LoVo (cell line): ENCODE measurements at places on chromosomes 7 and 10.

GRCh38 chr7:27244488-27245123 lies 2.0 kb downstream of the EVX1 start:
- no peak for DNase-seq

GRCh38 chr7:100584683-100585510 lies 1.0 kb downstream of the LRCH4 start:
- DNase-seq = peak; percentile 77

DNA sequence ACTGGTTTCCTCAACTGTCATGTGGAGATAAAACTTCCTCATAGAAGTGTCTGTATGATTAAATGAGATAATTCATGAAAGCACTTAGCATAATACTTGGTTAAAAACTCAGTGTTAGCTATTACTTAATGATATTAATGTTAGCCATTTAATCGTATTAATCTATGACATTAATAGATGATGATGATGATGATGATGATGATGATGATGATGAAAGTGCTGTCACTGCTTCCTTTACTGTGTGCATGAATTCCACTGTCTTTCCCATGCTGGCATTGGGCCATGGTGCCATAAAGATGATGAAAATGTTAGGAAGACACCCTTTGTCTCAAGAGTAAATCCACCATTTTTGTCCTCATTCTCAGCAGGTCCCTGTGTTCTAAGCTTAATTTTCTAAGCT lies 75.8 kb downstream of the VPS50 start:
- DNase-seq = no peak

- DNase-seq = no peak
These were observed 191.5 kb downstream of the MGMT start for GRCh38 chr10:129658376-129659072.

DNA sequence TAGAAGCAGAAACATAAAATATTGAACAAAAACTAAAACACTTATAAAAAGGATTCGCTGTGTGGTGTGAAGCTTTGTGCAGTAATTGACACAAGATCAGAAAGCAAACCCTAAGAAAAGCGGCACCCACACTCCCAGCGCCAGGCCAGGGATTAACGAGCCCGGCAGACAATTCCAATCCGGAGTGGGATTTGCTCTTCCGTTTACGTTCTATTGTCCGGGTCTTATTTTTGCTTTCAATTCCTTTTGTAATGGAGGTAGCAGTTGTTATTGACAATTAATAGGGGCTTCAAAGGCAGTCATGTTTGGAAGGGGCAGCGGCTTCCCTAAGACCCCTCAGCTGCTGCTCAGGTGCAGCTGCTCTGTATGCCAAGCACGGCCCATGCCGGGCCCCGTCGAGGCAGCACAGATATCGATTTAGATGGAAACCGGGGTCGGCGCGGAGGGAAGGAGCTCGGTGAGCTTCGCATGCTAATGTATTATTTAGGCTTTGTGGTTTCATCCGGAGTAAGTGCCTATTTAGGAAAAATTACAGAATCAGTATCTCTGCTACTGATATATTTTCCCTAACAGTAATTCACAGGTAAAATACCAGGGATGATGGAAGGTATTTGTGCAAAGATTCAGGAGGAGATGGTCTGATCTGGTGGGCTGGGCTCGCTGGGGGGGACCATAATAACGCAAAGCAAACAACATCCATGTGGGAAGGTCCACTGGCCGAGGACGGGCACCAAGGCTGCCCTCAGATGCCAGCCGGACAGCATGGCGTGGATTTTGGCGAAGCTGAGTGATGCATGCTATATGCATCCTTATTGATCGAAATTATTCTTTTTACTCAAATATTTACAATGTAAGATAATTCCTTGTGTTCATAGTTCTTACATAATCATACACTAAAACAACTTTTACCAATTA lies 561.7 kb downstream of the PTPRN2 start:
- DNase-seq = no peak

DNA sequence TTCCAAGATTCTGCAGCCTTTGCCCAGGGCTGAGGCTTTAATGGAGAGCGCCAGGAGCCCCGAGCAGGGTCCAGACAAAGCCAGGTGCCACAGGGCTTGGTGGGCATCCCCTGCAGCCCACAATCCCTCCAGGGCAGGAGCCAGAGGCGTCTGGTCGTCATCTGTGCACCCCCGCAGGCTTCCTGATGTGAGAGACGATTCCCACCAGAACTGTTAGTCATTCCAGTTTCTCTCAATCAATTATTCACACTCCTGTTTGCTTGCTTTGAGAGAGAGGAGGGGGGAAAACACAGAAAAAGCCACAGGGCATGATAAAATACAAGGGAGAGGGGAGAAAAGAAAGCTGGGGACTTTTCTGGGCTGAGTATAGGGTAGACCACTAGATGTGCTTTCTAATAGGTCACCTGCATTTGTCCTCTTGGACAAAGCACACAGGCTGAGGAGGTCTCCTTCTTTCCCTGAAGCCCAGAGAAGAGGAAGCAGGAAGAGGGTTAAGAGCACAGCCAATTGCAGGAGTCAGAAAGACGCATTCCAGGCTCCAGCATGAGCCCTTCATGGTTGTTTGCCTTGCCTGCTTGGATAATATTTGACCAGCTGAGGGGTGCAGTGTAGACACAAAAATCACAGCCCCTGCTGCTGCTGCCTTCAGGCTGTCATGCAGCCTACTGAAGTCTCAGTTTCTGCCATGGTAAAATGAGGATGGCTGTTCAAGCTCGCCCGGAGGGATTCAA lies 194.4 kb downstream of the PLXNA4 start:
- DNase-seq = no peak
